Eye (tissue), 1 donor: ENCODE measurements at places on chromosomes 7 and 10.

DNA sequence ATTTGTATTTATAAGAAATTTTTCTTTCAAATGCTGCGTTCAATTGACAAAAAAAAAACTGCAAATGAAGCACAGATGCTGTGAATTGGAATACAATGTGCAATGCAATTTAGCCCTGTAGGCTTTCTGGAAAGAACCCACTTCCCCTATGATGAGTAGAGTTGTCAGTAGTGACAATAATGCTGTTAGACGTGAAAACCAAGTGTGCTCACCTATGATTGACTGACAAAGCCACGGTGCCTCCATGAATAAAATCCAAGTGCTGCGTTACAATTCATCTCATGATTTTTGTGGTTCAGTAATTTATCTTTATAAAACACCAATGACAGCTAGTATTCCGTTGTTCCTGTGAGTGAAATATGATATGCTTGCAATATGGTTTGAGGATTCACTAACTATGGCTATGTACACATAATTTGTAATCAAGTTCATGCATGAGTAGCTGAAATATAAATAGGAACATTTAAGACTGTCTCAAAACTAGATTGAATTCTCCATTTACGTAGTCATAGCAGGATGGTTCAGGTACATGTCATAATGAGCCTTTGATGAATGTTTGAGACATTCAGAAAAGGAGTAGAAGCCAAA is 1160.3 kb downstream of the CNTNAP2 start:
- DNase-seq, result peak; percentile 25

DNA sequence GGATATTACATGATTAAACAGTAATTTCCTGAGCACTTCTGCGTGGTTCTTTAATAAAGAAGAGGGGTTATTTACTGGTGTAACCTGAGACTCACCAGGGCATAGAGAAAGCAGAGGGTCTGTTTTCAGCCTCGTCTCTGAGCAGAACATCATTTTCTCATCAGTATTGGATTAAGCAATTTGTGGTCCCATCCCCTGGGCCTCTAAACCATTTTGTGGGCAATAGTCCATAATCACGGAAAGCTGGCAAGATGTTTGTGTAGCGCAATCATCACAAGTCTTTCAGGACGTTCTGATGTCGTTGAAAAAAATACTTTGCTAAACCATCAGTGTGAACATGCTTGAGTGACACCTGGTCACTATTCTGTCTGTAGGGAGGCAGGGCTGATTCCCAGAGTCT is 37.1 kb upstream of the SEC61G start:
- peak; percentile 35 for DNase-seq

DNA sequence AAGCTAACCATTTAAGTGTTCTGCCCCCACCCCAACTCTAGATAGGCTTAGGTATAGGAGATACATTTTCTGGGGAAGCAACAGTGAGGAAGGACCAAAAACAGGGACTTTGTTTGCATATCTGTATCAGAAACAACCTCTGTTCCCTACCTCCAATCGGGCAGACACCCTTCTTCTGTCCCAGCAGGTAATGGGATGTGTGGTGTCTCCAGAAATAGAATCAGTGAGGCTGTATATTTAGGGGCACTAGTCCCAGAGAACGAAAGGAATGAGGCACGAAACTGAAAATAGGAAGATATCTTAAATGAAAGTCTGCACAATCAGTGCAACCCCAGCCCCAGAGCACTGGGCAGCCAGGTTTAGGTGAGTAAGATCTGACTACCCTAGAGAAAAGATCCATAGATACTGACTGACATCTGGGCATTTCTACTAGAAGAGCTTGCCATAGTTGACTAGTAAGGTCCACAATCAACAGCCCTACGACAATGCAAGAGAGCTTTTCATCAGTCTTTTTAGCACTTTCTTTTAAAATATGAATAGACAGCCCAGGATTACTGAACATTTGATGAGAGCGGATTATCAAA is 28.1 kb downstream of the PLEKHA1 start:
- no peak for DNase-seq

DNA sequence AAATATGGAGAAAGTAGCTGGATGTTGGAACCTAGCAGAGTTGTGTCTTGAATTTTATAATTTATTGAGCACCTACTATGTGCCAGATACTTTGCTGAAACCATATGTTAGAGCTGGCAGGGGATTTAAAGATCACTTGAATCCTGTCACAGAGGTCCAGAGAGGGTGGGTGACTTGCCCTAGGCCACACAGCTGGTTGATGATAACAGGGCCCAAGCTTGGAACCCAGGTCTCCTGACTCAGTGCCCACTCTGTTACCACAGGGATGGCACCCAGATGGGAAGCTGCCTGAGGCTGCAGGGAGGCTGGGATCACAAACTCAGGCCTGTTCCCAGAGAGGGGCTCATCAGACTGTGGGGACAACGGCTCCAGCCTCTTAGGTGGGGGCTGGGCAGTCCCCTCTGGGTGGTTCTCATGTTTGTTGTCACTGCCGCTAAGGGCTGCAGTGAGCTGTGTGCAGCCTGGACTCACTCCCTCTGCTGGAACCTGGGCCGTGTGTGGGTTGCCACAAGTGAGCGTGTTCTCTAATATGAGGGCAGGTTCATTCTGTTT is 18.6 kb downstream of the GOLGA7B start:
- DNase-seq, result no peak

GRCh38 chr7:92737706-92738105 is 98.7 kb downstream of the CDK6 start:
- no peak for DNase-seq

- DNase-seq, result no peak
Observed at GRCh38 chr7:22851145-22851544, 28.5 kb upstream of the TOMM7 start.

GRCh38 chr7:142671506-142671905 is 77.8 kb upstream of the PRSS1 start:
- DNase-seq, result no peak

- no peak for DNase-seq
Observed at GRCh38 chr7:129525225-129525862, 23.0 kb downstream of the SMKR1 start.

- no peak for DNase-seq
Observed at GRCh38 chr10:96695366-96695765, 24.9 kb downstream of the PIK3AP1 start.

- no peak for DNase-seq
Observed at GRCh38 chr10:78847485-78847884, 221.3 kb upstream of the ZMIZ1 start.

DNA sequence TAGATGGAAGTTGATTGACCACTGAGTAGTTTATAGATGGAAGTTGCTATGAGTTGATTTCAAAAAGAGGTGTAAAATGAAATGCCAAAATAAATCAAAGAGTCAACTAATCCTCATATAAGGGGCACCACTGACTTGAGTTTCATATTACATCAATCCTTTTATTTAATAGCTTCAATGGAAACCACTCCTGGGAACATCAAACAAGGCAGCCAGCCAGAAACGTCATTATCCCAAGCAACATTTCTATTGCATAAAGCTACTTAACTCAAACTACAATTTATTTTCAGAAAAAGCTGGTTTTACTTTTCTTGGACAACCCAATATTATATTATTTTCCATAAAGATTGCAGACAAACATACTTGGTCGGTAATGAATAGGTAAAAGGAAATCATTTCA is 162.1 kb downstream of the TSPAN12 start:
- no peak for DNase-seq

DNA sequence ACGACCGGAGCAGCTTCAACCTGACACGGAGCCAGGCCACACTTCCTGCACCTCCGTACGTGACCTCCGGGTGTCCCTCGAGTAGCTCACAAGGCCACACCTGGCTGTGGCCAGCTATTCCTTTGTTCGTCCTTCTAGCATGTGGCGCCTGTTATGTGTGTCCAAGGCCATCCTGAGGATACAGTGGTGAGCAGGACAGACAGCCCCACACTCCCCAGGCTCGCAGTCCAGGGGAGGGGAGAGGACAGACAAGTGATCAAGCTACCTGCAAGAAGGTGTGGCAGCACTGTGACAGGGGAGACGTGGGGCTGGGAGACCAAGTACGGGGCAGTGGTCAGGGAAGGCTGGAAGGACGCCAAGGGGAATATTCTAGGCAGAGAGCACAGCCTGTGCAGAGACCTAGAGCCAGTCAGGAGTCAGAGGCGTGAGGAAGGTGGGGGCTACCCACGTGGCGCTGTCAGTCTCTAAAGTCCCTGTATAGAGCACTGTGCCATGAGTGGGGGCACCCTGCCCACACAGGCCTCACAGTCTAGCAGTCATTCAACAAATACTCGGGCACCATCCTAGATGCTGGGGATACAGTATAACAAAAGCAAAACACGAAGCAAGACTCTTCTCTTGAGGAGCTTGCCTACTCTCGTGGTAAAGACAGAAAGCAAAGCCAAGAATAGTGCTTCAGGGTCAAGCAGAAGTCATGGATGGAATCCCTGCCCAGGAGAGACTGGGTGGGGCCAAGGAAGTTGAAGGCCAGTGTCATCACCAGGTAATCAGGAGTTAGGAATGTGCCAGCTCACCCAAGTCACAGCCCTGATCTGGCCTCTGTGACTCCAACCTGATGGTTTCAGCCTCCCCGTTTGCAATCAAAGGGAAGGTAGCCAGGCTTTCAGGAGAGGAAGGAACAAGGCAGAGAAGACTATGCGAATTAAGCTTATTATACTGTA is 58.6 kb downstream of the PROSER2 start:
- DNase-seq, result no peak

DNA sequence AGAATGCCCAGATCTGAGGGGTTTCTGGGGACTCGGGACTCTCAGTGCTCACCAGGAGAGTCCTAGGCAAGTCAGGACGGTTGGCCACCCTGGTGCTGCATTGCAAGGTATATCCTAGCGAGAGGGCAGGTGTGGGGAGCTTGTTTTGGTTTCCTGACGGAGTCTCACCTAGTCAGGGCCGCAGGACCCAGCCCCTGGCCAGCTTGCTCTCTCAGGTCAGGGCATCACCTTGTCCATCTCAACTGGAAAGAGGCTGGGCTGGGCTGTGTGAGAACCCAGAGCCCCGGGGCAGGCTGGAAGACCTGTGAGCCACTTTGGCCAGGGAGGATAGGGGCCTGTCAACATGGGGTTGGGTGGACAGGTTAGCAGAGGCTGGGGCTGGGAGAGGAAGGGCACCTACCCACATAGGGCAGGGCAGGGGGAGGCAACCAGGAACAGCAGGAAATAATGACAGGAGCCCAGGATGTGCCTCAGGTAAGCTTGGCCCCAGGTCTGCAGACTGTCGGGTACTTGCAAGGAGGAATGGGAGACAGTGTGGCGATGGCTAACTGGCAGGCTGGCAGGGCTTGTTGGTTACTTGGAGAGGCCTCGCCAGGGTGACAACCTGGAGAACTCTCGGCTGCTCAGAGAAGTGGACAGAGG is 31.5 kb downstream of the DNAJB12 start:
- DNase-seq, result no peak

GRCh38 chr7:33685503-33685902 is 219.8 kb upstream of the BMPER start:
- no peak for DNase-seq
